ENCODE measurements at places on chromosomes 3 and 15.
A peak's percentile ranks its signal among the peaks of the same experiment; 100 is the strongest.

DNA sequence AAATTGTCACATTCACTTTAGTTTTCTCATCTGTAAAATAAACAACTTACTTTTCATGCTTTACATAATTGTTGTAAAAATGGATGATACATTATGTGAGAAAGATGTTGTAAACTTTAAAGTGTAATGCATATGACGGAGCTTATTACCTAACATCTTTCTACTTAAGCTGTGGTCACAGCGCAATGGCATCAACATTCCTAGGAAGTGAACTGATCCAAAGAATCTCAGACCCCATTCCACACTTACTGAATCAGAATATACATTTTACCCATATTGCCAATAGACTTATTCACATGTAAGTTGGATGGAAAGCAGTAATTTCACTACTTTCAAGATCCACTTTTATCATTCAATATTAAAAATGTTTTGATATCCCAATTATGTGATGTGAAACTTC is 497.5 kb downstream of the FGF12 start:
- no peaks in the 10 kb centered on the region for H3K27me3 ChIP-seq
- H3K4me3 ChIP-seq, result no peak overlapping the region
- no peak for DNase-seq
- H3K27ac ChIP-seq, result no peak overlapping the region
- H3K4me1 ChIP-seq, result no peaks in the 10 kb centered on the region

- no peak overlapping the region for H3K27ac ChIP-seq
- H3K27me3 ChIP-seq, result no peaks in the 10 kb centered on the region
- H3K4me3 ChIP-seq, result no peak overlapping the region
- peaks cover 22% of the 10 kb centered on the region for H3K4me1 ChIP-seq
- no peak for DNase-seq
- no peaks in the 10 kb centered on the region for H3K36me3 ChIP-seq
Observed at GRCh38 chr3:65783117-65783516, 255.6 kb downstream of the MAGI1 start.

GRCh38 chr3:151011427-151011826 is 38.9 kb upstream of the CLRN1 start:
- peaks cover 6% of the 10 kb centered on the region for H3K27me3 ChIP-seq
- no peaks in the 10 kb centered on the region for H3K36me3 ChIP-seq
- DNase-seq, result peak; percentile 56
- H3K27ac ChIP-seq, result no peak overlapping the region
- no peak overlapping the region for H3K4me3 ChIP-seq

DNA sequence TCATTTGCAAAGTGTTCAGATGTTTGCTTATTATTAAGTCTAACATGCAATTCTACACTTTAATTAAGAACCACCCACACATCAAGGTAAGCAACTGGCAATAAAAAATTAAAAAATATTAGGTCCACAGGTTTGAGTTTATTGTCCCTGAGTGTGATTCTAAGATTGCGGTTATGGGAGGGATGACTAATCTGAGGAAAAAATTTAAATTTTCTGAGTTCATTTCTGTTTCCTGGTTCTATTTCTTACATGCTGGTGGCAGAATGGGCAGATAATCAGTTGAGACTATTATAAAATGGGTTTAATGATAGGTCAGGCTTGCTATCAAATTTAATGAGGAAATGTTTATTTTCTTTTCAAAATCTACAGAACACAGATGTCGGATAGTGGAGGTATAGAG is 105.9 kb downstream of the TP63 start:
- no peak for DNase-seq
- H3K4me3 ChIP-seq, result no peak overlapping the region
- no peaks in the 10 kb centered on the region for H3K4me1 ChIP-seq
- H3K36me3 ChIP-seq, result no peaks in the 10 kb centered on the region
- H3K27me3 ChIP-seq, result no peaks in the 10 kb centered on the region

All from osteoblast (primary cell).